ENCODE measurements at places on chromosomes 2 and 18.

- no peak for DNase-seq
Measured at GRCh38 chr2:63163161-63163820, 112.7 kb downstream of the OTX1 start.

- DNase-seq: no peak
Measured at GRCh38 chr18:76588601-76589226, 93.7 kb upstream of the ZNF516 start.

- no peak for DNase-seq
Measured at GRCh38 chr2:164655750-164656149, 34.5 kb upstream of the GRB14 start.

DNA sequence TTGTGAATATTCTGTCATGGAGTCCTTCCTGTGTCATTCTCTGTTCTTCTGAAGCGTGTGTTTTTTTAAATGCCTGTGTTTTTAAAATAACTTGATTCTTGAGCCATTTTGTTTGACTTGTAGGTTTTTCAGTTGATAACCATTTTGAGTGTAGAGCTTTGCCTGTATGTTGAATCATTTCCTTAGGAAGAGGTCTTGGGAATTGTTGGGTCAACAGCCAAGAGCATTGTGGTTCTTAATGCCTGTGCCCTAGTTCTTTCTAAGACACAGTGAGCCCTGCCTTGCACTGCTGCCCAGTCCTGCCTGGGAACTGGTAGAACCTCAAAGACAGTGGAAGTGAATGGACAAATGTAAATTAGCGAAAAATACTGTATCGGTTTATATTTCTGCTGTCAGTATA is 25.9 kb downstream of the RAB12 start:
- DNase-seq: no peak

GRCh38 chr2:168961450-168962229 is 60.5 kb downstream of the G6PC2 start:
- peak; percentile 21 for DNase-seq

- DNase-seq: no peak
Measured at GRCh38 chr18:11249391-11249790, 100.0 kb upstream of the PIEZO2 start.

DNA sequence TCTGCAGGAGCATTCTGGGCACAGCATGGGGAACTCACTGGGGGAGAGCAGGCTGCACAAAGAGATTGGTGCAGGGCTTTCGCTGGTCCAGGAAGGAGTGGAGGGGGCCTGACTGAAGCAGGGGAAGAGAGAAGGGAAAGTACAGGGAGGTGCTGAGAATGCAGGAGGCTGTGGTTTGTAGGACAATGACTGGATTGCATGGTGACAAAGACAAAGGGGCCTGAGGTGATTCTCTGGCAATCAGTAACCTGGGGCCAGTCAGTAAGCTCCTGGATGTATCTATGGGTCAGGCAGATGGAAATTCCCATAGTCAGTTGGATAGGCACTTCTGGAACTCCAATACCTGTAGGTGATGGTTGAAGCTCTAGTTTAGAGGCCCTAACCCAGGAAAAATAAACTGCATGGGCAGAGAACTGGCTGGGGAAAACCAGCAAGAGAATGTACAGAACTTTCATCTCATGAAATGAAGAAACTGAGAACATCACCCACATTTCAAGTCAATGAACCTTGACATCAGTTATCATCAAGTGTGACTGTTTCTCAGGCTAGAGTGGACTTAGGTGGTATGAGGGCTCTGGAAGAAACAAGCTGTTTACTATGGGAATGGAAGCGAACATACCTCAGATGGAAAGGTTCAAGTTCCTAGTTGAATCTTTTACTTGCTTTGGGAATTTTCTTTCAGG is 193.2 kb downstream of the TPGS2 start:
- no peak for DNase-seq
